Activated T-helper 1 cell treated with Interleukin-2 at 50 U/mL for 16 hours (primary cell): ENCODE measurements at places on chromosomes 7 and 10.

GRCh38 chr10:95525033-95525418 lies 36.1 kb downstream of the SORBS1 start:
- DNase-seq = no peak

DNA sequence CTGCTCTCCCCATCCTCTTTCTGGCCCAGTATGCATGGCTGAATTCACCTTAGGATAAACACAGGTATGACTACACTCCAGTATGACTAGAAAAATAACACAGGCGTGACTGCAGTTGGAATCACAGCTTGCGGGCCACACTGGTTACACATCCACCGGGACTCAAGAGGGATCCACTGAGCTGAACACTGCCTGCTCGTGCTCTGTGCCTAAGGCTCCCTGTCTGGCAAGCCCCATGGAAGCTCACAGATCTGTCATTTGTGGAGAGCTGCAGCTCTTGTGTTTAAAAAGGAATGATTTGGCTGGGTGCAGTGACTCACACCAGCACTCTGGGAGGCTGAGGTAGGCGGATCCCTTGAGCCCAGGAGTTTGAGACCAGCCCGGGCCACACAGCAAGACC lies 26.8 kb downstream of the VOPP1 start:
- no peak for DNase-seq

- no peak for DNase-seq
Measured at GRCh38 chr10:109650228-109650627, 273.1 kb downstream of the XPNPEP1 start.

DNA sequence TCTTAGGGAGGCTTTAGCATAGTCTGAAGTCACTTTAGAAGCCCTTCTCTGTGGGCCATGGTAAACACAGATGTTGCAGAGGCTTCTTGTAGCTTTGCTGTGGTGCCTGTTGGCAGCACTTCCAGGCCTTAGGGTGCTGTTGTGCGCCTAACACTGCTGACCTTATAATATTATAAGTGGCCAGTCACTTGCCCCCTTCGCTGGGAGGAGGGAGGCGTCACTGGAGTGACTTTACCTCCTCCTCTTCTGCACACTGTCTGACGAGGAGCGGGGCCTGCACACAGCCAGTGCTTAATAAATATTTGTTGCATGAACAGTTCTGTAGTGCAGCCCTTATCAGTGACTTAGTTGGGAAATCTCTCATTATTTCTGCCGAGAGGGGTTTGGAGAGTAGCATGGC lies 63.3 kb downstream of the WDR37 start:
- no peak for DNase-seq
